Mammary microvascular endothelial cell (primary cell): ENCODE measurements at places on chromosomes 7 and 10. TPM values are rescaled to one million over a fixed set of nuclear protein-coding genes. Genes with fewer than 3 reads are reported as not detected.

The AGBL3 gene
- 2.1 and 2.8 TPM in 2 replicates for total RNA-seq

The GNAT3 gene
- not detected in 2 replicates for total RNA-seq

The TCAF2 gene
- total RNA-seq = 16.5 and 19.4 TPM in 2 replicates

The OR13A1 gene
- total RNA-seq = not detected in 2 replicates

The ANXA8 gene
- total RNA-seq = not detected in 2 replicates

The CYP2C9 gene
- total RNA-seq = not detected in 2 replicates

The SND1 gene
- 188 and 192 TPM in 2 replicates for total RNA-seq

The ZNF107 gene
- 1.9 and 2.1 TPM in 2 replicates for total RNA-seq

The TBATA gene
- total RNA-seq = not detected in 2 replicates

The KAZALD1 gene
- total RNA-seq = 0.20 and 0.40 TPM in 2 replicates

The CCDC172 gene
- total RNA-seq = not detected in 2 replicates

The SPDYE8 gene
- not detected in 2 replicates for total RNA-seq

The TFR2 gene
- under 0.01 and 0.44 TPM in 2 replicates for total RNA-seq

The AGMO gene
- total RNA-seq = 1.6 and 1.7 TPM in 2 replicates
